Daoy (cell line): ENCODE measurements at places on chromosomes 13 and 19. TPM values are rescaled to one million over a fixed set of nuclear protein-coding genes. Genes with fewer than 3 reads are reported as not detected.

TEAD2 gene
- 29.0 and 31.0 TPM in 2 replicates for total RNA-seq

PEG3 gene
- total RNA-seq = 4.1 and 6.6 TPM in 2 replicates

PRODH2 gene
- not detected in 2 replicates for total RNA-seq

GARRE1 gene
- total RNA-seq = 8.6 and 12.2 TPM in 2 replicates

GJB6 gene
- total RNA-seq = not detected in 2 replicates

PROZ gene
- not detected in 2 replicates for total RNA-seq

IZUMO2 gene
- not detected in 2 replicates for total RNA-seq

ZNF525 gene
- total RNA-seq = 8.1 and 11.2 TPM in 2 replicates

FBXL12 gene
- 9.0 and 13.9 TPM in 2 replicates for total RNA-seq

SPPL2B gene
- total RNA-seq = 19.3 and 24.4 TPM in 2 replicates

MBD3L2B gene
- total RNA-seq = not detected in 2 replicates

CYP4F3 gene
- total RNA-seq = not detected in 2 replicates

SLC10A2 gene
- not detected in 2 replicates for total RNA-seq
